SJCRH30 (cell line): ENCODE measurements at places on chromosomes 4 and X. TPM values are rescaled to one million over a fixed set of nuclear protein-coding genes. Genes with fewer than 3 reads are reported as not detected.

The DDIT4L gene
- 7.3 and 8.4 TPM in 2 replicates for total RNA-seq

- no peak for DNase-seq
These were observed 158.8 kb downstream of the RBMX2 start for GRCh38 chrX:130560544-130560943.

The USO1 gene
- total RNA-seq: 91.0 and 94.9 TPM in 2 replicates

- no peak for DNase-seq
These were observed 137.1 kb downstream of the ZNF518B start for GRCh38 chr4:10320130-10320529.

DNA sequence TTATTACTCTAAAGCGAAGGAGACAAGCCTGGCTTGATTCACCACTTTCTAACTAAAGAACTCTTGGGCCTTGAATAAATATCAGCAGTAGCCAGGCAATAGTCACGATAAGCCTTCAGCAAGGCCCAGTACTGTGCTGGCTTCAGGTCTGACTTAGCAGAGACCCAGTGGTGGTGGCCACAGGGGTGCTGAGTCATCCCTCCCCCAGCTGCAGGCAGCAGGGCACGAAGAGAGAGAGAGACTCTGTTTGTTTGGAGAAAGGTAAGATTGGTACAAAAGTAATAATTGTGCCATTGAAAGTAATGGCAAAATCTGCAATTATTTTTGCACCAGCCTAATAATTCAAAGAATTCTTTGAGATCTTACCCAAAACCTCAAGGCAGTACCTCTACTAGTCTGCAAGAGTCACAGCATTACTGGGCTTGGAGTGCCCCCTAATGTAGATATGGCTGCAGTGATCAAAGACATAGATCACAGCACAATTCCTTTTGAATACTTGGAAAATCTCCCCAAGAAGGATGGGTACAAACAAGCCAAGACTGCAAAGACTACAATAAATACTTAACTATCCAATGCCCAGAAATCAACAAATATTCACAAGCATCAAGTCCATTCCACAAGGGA lies 159.5 kb upstream of the USP38 start:
- peak; percentile 63 for DNase-seq

The TMEM156 gene
- total RNA-seq: not detected in 2 replicates

- DNase-seq: peak; percentile 37
These were observed 373.0 kb downstream of the MID1IP1 start for GRCh38 chrX:39174241-39174771.

GRCh38 chr4:181264893-181265292 lies 978.3 kb upstream of the TENM3 start:
- DNase-seq: no peak

- no peak for DNase-seq
These were observed 437.6 kb downstream of the IL1RAPL1 start for GRCh38 chrX:29024871-29025270.

DNA sequence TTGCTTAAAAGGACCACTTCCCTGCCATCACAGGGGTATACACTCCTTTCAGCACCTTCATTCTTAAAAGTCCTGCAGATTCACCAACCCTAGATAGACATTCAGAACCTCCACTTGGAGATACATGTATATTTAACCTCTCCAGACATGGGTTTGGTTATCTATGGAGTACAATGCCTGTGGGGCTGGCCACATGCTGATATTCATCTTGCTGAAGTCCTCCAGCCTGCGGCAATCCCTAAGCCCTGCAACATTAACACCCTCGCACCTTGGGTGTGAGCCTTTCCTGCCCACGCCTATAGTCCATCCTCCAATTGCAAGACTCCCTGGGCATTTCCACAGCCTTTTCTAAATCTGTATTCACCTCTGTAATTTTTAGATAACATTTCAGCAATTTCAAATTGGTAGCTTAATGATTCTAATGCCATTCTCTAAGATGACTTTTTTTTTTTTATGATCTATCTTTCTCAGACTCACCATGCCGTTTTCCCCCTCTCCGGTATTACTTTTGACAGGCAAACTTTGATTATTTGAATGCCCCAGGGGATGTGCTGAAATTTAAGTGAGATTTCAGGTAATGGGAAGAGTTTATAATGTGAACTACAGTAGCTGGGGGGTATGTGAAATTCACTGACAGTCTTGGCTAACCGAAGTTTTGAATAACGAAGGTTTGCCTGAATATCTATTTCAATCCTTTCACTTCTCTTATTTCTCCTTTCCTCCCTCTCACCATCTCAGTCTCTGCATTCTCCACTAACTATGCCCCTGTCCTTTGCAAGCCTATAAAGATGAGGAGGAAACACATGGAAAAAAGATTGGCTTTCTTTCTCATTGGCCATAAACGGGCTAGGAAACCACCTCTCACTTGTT lies 24.1 kb downstream of the CCDC149 start:
- DNase-seq: no peak

The PGAM4 gene
- not detected in 2 replicates for total RNA-seq

DNA sequence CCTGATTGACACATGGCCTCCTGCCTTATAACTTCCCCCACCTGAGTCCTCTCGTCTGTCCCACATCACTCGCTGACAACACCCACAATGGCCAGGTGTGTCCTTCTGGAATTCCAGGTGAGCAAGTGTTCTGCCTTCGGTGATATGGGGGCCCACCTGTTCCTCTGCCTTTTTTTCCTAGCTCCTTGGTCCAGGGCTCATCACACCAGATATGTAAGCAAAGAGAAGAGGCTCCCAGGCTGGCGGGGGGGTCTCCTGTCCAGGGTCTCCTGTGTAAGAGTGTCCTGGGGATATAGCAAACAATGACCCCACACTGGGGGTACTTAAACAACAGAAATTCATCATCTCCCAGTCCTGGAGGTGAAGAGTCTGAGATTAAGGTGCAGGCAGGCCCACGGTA lies 25.2 kb downstream of the P2RY8 start:
- DNase-seq: no peak
